ENCODE measurements at places on chromosomes 4 and X.

DNA sequence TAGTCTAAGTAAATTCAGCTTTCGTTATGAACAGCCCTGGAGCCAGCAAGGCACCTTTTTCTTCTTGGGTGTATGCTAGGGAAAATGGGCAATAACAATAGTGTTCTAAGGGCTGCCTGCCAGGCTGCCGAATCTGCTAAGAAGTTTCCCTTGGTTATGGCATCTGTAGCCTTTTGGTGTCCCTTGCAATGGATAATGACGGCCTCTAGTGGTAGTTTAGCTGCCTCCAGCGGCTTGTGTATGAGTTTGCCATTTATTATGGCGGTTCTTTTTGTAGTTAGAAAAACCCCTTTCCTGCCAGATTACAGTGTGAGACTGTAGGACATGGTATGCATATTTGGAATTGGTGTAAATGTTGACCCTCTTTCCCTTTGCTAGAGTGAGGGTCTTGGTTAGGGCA, 78.9 kb upstream of the SPIN4 start:
- DNase-seq: peak; percentile 0

- DNase-seq: no peak
Observed at GRCh38 chrX:41009850-41010846, 75.1 kb upstream of the USP9X start.

DNA sequence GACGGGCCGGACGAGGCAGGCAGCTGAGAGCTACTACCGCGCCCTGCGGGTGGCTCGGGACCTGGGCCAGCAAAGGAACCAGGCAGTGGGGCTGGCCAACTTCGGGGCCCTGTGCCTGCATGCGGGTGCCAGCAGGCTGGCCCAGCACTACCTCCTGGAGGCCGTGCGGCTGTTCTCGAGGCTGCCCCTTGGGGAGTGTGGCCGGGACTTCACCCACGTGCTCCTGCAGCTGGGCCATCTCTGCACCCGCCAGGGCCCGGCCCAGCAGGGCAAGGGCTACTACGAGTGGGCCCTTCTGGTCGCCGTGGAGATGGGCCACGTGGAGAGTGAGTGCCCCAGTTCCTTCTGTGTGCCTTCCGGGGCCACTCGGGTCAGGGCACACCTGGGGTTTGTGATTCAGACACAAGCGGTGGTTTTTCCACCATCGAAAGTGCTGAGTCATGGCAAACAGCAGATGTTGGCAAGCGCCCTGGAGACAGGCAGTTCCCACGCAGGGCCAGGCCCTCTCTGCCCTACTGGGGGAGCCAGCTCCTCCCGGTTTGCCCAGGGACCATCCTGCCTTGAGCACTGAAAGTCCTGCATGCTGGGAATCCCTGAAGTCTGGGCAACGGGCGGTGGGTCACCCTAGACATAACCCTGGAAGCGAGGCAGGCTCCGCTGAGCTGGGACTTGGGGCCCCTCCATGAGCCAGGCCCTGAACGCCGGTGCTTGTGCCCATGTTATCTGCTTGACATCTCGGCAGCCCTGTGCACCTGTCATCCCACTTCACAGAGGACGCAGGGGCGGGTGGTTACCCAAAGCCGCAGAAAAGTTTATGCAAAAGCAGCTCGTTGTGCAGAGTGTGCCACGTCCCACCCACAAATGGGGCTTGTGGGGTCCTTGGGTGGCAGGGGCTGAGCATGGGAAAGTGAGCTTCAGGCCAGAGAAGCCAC, 29.5 kb downstream of the SH3TC1 start:
- peak; percentile 69 for DNase-seq

GRCh38 chr4:101237773-101238172, 109.6 kb downstream of the PPP3CA start:
- DNase-seq: no peak

DNA sequence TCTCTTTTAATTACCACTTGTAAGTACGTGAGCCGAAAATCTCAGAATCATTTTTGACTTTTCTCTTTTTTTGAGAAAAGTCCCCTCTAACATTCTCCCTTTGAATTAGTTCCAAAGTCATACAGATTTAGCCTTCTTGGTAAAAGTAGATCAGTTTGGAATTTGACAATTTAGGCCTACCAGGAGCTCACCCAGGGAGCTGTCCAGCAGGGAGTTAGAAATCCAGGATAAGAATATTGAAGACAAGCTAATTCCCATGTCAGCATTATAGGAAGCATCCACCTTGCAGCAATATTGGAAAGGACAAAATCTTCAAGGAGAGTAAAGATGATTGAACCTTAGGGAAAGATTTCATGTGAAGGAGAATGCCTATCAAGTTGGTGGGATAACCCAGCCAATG, 352.2 kb upstream of the CPEB2 start:
- no peak for DNase-seq

DNA sequence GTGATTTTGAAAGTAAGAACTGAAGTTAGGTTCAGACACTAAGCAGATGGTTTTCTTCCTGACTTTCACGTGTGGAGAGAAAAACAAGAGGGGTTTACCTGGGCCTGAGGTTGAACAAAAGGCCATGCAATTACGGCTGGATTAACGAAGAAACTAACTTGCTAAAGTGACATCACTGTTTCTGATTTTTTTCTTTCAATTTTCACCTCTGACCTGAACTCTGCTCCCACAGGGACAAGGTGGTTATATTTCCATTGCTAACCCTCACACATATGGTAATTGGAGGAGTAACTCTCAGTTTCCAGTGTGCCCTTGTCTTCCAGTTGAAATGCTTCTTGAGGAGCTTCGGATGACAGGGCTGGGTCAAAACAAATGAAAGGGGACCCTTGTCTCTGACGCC, 38.0 kb downstream of the MSN start:
- no peak for DNase-seq

- no peak for DNase-seq
Observed at GRCh38 chrX:24301060-24301459, 12.8 kb downstream of the SUPT20HL2 start.

DNA sequence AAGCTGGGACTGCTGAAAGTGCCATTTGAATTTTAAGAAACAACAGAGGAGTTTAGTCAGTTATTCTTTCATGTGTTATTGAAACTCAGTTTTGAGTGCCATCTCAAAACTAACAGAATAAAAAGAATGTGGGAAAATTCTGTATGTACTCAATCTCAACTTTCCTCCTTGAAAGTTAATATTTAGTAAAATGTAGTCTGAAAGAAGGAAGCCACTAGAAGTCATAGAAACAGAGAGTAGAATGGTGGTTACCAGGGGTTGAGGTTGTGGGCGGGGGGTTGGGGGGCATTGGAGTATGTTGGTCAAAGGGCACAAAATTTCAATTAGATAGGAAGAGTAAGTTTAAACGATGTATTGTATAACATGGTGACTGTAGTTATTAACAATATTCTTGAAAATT, 628.3 kb upstream of the MAGEB2 start:
- DNase-seq: no peak

GRCh38 chr4:25043548-25043947, 12.8 kb upstream of the LGI2 start:
- no peak for DNase-seq

GRCh38 chrX:8346892-8347291, 117.7 kb upstream of the VCX3B start:
- no peak for DNase-seq

DNA sequence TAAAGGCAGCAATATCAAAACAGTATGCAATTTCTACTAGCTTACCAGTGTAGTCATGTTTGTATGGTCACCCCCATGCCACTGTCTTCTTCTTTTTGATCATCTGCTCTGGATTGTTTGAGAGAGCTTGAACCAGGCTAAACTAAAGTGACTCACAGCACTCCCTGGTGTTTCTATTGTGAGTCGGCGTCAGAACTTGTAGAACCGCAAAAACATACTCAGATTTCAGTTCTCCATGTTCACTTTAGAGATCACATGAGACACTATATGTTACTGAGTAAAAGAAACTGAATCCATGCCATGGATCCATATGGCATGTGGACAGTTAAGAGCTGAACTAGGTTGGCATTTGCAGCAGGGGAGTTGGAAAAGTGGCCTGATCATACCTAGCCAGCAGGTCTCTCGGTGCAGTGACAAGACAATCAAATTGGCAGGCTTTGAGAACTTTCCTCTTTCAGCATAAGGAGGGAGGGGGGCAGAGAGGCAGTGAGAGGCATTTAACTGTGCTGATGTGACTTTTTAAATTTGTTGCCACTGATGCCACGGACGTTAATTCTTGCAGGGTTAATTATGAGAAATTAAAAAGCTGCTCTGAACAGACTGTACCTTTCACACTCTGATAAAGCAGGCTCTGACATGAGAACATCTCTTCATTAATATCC, 88.4 kb downstream of the AFF2 start:
- peak; percentile 49 for DNase-seq

DNA sequence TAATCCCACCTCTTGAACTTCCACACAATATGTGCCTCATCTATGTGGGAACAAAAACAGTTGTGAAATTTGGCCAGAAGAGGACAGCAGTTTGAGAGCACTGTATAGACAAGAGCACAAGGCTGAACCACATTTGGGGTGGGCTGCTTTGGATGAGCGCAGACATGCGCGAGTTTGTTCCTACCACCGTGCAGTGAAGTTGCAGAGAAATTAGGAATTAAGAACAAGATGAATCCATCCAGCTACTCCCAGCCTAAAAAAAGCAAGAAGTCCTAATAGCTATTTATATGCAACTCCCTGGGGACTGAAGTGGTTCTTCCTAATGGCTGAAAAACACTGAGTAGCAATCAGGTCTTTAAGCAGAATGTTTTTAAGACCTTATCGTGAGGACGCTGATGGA, 1.0 kb downstream of the GAB3 start:
- no peak for DNase-seq

- DNase-seq: no peak
Observed at GRCh38 chrX:45372151-45372550, 171.5 kb upstream of the DIPK2B start.

- no peak for DNase-seq
Observed at GRCh38 chr4:81221303-81222081, 6.5 kb upstream of the PRKG2 start.

Measured in OCI-LY7 (cell line).